ENCODE measurements at places on chromosomes 7 and 10.

DNA sequence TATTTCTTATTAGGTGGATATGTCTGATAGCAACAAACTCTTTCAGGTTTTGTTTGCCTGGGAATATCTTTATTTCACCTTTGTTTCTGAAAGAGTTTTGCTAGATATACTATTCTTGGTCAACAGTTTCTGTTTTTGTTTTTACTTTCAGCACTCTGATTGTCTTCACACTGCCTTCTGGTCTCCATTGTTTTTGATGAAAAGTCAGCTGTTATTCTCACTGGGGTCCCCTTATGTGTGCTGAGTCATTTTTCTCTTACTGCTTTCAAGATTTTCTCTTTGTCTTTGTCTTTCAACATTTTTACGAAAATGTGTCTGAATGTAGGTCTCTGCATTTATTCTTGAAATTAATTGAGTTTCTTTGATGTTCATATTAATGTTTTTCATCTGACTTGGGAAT, 15.2 kb upstream of the RASSF4 start:
- DNase-seq = no peak

DNA sequence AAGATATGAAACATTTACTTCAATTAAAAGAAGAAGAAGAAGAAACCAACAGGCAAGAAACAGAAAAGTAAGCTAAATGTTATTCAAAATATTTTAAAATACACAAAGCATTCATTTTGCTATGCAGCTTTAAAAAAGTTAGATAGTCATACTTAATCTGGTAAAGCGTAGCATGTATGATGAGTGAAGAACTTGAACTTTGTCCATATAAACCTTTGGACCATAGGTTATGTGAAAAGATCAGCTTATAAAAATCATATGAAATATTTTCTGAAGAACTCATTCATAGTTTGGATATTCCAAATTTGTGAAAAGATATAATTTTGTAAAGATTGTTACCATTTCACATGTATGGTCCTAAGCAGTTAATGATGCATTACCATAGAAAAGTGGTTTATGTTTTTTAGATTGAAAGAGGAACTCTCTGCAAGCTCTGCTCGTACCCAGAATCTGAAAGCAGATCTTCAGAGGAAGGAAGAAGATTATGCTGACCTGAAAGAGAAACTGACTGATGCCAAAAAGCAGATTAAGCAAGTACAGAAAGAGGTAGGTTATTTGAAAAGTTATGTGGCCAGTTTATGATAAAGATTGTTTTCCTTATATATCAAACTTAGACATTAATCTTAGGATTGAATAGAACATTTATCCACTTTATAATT, 37.3 kb downstream of the KIF20B start:
- DNase-seq = peak; percentile 5

- no peak for DNase-seq
Observed at GRCh38 chr10:84076047-84076388, 63.3 kb upstream of the GHITM start.

- DNase-seq = peak; percentile 98
Observed at GRCh38 chr7:1537535-1538412, 7.3 kb downstream of the MAFK start.

DNA sequence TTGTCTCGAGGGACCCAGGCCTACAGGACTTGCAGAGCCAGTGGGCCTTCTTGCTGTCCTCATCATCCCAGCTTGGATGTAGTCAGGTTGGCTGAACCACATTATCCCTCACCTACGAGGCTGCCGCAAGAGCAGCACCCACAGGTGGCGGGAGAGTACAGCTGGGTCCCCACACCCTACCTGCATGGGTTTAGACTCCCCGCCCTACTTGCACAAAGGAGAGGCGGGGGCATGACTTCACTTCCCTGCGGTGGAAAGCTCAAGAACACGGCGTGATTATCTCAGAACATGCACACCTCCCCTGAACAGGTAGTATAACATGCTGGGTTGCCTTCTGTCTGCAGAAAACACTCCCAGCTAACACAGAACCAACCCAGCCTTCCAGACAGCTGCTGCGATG, 57.5 kb downstream of the CTBP2 start:
- DNase-seq = no peak

- no peak for DNase-seq
Observed at GRCh38 chr10:77456414-77456813, 181.2 kb downstream of the KCNMA1 start.

GRCh38 chr7:149070372-149071125, 20.0 kb downstream of the ZNF786 start:
- no peak for DNase-seq

GRCh38 chr10:82661701-82662100, 786.7 kb downstream of the NRG3 start:
- no peak for DNase-seq

GRCh38 chr7:24879291-24879690, 100.7 kb downstream of the OSBPL3 start:
- DNase-seq = no peak

DNA sequence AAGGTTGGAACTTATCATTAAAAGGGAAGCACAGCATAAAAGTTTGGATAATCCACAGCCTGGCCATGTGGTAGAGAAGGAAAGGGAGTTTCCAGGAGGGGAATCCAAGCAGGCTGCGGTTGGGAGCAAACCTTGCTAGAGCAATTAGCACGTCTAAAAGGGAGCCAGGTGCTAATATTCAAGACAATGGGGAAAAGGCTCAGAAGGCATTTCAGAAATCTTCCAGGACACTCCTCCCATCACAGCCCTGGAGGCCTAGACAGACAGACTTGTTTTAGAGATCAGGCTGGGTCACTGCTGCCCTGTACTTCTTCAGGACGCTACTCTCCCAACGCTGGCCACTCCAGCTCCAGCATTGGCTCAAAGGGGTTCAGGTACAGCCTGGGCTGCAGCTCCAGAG, 96.2 kb upstream of the KAT6B start:
- no peak for DNase-seq

- peak; percentile 65 for DNase-seq
Observed at GRCh38 chr7:75054744-75055143, 18.9 kb downstream of the RCC1L start.

DNA sequence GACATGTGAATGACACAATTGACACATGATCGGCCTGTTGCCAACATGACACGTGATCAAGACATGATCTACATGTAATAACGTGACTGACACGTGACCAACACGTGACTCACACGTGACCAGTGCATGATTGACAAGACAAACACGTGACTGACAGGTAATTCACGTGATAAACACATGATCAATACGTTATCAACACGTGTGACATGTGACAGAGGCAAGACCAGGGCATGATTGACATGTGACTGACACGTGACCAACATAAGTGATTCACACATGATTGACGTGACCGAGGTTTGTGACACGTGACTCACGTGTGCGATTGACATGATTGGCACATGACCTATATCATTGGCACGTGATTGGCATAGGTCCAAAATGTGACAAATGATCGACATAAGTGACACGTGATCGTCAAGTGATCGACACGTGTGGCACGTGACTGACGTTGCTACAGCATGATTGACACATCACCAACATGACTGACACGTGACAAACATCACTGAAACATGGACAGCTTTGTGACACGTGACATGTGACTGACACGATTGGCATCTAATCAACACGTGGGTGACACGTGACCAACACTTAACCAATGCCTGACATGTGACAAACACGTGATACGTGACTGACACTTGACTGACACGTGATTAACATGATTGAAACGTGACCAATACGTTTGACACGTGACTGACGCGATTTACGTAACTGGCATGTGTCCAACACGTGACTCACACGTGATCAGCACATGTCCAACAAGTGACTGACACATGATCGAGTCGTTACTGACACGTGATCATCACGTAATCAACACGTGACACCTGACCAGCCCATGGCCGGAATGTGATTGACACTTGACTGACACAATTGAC, 23.0 kb downstream of the CRPPA start:
- DNase-seq = no peak

DNA sequence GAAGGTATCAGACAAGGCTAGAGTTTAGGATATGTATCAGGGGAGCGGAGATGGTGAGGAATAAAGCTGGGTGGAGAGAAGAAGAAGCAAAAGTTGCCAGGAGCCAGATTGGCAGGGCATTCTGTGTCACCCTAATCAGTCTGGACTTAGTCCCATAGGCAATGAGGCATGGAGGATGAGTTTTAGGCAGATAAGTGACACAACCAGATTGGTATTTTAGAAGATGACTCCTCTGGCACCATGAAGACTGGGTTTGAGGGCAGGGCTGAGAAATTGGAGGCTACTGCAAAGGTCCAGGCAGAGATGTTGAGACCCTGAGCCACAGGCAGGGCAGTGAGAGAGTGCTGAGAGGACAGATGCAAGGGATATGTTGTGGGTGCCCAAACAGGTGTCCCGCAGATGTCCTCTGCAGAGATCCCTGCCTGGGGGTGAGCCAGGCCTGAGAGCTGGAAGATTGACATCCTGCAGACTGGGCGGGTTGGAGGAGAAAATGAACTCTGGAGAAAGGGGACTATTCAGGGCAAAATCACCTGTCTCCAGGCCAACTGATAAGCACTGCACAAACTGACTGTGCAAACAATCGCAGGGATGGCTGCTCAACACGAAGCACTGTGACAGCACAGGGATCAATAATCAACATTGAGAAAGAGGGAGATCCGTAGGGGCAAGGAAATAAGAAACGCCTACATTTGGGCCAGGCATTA, 11.9 kb upstream of the HABP2 start:
- no peak for DNase-seq

GRCh38 chr7:131556053-131556908, at the start of gene PODXL:
TSS of gene PODXL (minus strand) at chr7:131556628. CDS start at chr7:131556359, 269 bp downstream.
- peak; percentile 85 for DNase-seq

DNA sequence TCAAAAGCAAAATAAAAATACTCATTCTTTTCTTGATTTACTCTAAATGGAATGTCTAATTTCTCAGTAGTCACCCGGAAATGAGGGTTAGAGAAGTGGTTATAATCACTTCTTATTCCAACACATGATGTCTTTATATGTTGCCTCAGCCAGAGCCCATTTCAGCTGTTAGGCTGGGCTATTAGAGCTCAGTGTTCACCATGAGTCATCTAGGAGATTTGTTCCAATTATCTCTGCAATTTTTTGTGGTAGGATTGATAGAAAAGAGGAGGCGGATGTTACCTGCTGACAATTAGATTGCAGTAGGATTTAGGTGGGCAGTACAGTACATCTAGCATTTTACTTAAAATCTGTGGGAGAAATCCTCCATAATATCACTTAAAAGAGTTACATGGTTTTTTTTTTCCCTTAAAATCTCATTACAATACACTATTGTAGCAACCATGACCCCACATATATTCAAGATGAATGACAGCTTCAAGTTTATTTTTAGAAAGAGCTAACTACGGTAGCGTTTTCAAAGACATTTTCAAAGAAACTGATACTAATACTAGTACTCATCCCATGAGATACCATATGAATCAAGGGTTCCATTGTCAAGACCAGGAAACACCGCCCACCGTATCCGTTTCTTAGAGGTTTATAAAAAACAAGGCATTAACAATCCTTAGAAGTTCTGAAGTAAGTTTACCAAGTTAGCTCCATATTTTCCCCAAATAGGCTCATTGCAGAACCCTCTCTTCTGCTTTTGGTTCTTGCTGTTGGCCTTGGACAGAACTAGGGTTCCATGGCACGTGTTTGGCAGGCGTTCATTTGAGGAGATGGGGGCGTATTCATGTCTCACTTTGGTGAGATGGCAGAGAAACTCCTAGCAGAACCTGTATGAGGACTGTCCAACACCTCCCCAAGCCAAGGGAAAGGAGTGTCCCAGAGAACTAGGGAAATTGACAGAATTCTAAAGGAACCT, 10.4 kb downstream of the CPA2 start:
- DNase-seq = no peak

DNA sequence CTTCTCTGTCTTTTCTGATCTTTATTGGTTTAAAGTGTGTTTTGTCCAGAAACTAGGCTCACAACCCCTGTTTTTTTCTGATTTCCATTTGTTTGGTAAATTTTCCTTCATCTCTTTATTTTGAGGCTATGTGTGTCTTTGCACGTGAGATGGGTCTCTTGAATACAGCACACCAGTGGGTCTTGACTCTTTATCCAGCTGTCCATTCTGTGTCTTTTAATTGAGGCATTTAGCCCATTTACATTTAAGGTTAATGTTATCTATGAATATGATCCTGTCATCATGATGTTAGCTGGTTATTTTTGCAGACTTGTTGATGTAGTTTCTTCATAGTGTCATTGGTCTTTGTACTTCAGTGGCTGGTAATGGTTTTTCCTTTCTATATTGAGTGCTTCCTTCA, 10.1 kb downstream of the TEX36 start:
- no peak for DNase-seq

- peak; percentile 99 for DNase-seq
Observed at GRCh38 chr7:4744391-4745264, 30.8 kb upstream of the AP5Z1 start.

DNA sequence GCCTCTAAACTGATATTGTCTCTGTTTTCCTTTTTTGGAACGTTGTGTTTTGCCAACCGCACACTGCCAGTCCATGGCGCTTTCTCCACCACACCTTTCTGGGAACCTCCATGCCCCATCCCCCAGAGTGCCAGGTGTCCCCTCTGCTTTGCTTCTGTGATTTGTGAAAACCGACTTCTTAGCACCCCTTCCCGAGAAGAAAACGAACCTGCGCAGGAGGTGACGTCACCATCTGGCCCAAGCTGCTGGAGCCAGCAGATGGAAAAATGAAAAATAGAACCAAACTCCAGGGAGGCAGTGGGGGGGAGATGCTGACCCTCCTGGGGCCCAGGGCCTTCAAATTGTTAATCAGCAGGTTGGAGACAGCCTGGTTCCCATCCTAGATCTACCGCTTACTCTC, 103.8 kb downstream of the HTR5A start:
- no peak for DNase-seq

DNA sequence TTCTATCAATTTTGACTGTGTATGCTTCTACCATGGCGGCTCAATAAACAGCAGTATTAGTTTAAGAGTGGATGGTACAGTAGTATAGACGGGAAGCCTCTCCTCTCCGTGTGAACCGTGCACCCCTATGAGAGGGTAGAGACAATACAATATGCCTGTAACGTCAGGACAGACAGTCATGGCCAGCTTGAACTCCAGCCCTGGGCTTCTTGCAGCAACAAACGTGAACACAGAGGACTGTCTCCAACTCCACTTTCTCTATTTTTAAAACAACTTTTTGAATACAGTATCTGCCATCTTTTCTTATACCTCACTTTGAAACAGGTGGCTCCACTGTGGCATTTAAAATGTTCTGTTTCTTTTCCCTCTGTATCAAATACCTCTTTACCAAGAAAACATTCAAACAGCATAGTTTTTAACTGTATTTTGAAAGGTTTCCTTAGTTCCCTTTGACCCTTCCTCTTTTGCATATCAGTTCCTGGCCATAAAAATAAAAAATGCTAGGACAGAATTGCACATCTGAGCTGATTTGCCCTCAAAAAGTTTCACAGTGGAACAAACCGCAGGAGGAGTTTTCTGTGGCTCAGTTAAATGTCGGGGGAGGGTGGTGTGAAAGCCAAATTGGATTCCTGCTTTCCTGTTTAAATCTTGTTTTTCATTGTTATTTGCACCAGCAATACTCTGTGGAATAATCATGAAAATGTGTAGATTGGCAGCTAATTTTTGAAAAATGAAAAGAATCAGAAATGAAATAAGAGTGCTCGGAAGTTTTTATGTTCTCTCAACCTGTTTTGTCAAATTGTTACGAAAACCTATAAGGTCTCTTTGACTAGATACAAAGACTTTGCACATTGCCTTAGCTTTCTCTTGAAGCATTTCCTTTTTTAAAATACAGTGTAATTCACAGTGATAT, 8.0 kb downstream of the IKZF1 start:
- DNase-seq = no peak

Measured in lung microvascular endothelial cell (primary cell).